ENCODE measurements at places on chromosomes 11 and 22.
A peak's percentile ranks its signal among the peaks of the same experiment; 100 is the strongest.

DNA sequence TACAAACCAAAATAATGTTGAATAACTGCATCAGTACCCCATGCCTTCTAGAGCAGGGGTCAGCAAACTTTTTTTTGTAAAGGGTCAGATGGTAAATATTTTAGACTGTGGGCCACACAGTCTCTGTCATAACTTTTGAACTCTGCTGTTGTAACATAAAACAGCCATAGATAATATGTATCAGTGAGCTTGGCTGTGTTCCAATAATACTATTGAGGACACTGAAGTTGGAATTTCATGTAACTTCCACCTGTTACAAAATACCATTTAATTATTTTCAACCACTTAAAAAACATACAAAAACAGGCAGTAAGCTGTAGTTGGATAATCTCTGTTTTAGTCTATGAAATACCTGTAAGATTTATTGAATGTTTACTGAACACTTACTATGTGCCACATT, 55.2 kb downstream of the PICALM start:
- DNase-seq: no peak

DNA sequence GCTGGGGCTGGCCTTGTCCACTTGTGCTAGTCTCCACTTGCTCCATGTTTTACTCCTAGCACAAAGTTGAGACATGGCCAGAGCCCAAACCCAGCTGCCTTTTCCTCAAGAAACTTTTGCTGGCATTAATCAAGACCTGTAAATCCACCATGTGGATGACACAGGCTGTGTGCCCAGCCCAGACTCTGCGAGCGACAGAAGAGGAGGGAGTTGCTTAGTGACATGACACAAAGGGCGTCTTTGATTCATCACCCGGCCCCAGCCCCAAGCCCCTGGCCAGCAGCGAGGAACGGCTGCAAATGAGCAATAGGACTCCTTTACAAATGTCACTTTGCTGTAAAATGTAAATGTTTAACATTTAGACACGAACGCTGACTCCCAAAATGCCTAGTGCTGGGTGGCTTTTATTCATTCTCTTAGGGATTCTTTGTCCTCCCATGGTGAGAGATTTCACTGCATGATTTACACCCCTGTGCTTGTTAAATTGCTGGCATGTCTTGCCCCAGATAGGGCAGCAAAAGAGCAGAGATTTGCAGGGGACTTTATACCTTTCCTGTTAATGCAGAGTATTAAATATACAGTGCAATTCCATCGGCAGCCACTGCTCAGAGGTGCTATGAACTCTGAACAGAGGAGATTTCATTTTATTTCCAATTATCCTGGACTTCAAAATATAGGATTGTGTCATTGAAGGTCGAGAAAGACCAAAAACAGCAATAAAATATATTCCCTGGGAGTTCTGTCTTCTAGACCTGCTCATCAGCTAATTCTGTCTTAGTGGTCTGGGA, 263.6 kb upstream of the NCAM1 start:
- DNase-seq: no peak

- no peak for DNase-seq
Measured at GRCh38 chr11:69539416-69540117, 58.1 kb downstream of the LINC01488 start.

- no peak for DNase-seq
Measured at GRCh38 chr22:50714150-50714549, 23.9 kb upstream of the ACR start.

DNA sequence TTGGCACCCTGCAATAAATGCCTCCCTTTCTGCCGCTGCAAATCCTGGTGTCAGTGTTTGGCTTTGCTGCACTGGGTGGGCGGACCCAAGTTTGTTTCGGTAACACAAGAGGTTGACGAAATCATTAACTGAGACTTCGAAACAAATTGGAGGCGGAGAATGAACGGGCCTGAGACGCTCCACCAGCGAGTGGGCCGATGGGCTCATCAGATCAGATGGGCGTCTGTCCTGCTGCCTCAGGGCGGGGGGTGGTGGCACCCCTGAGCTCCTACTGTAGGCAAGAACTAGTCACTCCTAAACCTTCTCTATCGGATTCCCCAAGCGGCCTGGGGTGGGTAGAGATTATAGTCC, 918 bp upstream of the CAPN5 start:
- no peak for DNase-seq

DNA sequence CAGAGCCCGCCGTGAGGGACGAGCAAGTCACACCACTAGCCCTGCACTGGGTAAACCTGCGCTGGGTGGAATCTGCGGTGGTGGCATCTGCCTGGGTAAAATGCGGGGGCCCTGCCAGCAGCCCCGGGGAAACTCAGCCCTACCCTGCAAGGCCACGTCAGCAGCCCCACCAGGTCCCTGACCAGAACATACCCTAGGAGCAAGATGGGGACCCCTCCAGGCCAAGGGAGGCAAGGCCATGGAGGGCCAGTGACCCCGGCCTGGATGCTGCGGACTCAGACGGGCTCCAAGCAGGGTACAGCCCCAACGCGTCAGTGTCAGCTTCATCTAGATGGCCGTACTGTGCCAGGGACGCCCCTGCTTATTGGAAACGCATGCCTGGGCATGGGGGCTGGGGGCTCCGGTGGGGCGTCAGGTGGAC, 26.3 kb downstream of the TOLLIP start:
- no peak for DNase-seq

DNA sequence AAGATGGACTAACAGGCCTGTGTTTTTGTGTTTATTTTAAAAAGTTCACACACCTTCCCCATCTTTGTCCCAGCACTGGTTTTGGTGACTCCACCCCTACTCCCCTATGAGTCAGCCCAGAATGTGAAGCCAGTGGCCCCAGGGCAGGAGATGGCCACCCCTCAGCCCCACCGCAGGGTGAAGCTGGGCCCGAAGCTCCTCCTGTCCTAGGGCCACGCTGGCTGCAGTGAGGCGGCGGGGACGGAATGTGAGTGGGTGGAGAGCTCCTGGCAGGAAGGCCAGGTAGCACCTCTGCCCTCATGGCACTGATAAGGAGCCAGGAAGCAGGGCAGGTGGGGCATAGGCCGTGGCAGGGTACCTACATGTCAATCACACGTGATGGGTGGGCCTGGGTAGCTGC, 39.9 kb downstream of the SGSM3 start:
- no peak for DNase-seq

GRCh38 chr11:68120273-68121066, 718 bp downstream of the CHKA start:
- DNase-seq: peak; percentile 57

GRCh38 chr11:74070723-74071492, 62.0 kb upstream of the UCP3 start:
- no peak for DNase-seq

DNA sequence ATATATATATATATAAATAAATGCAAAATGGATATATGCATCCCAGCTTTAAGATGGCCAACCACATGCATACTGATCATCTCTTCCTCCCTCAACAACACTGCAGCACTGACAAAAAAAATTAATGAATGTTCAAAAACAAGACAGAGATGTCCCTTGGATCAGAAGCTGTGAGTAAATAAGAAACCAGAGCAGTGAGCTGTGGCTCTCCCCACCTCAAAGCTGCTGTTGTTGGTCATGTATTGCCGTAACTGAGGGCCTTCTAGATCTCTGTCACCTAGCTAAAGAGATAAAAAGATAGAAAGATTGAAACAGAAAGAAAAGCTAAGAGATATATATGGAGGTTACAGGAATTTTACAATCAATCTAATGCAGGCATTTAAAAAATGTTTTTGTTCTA, 15.5 kb upstream of the TMEM135 start:
- DNase-seq: peak; percentile 42

DNA sequence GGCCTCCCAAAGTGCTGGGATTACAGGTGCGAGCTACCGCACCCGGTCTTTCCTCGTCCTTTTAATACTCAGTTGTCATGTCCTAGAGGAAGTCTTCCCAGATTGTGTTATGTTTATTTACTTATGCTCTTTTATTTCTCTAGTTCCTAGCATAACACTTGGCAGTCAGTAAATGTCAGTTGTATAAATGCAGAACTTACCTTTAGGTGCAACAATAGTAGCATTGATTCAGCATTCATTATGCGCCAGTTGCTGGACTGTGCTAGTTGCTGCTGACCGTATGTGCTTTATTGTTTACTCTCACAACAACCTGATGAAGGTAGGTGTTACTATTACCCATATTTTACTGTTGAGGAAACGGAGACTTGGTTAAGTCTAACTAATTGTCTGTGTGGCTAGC, 20.8 kb downstream of the QSER1 start:
- DNase-seq: no peak

DNA sequence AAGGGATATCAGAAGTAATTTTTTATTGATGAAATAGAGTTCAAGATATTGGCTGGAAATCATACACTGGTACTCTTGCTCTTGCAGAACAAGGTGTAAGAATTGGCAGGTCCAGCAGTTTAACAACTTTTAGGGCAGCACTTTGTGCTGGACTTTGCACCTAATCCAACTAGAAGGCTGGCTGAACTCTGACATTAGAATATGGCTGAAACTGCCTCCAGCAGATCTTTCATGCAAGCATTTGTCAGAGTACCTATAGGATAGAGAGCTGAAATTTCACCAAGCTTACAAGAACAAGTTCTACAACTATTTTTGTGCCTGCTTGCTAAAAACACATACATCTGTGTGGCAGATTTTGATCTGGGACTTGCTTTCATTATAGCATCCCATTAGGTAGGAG, 17.2 kb downstream of the HPS5 start:
- DNase-seq: no peak

DNA sequence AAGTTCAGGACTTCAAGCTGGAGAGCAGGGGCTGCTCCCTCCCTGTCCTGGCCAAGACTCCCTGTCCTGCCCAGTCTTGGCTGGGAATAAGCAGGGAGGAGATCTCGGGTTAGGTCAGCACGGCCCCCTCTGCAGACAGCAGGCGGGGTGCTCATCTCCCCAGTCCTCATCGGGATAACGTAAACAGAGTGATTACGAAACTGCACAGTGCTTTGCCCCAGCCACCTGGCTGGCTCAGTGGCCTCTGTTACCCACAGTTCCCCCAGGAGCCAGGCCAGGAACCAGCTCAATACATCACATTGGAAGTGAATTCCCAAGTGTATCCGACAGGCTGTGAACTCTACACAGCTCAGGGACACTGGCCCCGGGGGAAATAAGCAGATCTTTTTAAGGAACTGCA, 42.7 kb upstream of the KCNJ11 start:
- no peak for DNase-seq

DNA sequence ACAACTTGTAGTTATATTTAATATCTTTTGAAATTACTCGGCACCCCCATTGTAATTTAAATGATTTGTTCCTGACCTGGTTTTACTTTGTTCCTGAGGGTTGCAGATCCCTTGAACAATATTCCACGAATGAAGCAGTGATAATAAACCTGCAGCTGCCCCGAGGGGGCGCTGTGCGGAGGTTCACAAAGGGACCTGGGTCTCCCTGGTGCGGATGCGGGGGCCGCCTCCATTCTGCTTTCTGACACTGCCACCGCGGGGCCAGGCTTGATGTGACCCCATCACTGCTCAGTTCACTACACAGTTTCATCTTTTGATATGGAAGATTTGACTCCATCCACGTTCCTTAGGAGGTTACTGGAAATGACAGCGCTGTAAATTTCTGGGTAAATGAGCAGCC, 62.9 kb upstream of the PRODH start:
- DNase-seq: no peak

- peak; percentile 15 for DNase-seq
Measured at GRCh38 chr22:42773167-42773566, 52.5 kb upstream of the A4GALT start.

DNA sequence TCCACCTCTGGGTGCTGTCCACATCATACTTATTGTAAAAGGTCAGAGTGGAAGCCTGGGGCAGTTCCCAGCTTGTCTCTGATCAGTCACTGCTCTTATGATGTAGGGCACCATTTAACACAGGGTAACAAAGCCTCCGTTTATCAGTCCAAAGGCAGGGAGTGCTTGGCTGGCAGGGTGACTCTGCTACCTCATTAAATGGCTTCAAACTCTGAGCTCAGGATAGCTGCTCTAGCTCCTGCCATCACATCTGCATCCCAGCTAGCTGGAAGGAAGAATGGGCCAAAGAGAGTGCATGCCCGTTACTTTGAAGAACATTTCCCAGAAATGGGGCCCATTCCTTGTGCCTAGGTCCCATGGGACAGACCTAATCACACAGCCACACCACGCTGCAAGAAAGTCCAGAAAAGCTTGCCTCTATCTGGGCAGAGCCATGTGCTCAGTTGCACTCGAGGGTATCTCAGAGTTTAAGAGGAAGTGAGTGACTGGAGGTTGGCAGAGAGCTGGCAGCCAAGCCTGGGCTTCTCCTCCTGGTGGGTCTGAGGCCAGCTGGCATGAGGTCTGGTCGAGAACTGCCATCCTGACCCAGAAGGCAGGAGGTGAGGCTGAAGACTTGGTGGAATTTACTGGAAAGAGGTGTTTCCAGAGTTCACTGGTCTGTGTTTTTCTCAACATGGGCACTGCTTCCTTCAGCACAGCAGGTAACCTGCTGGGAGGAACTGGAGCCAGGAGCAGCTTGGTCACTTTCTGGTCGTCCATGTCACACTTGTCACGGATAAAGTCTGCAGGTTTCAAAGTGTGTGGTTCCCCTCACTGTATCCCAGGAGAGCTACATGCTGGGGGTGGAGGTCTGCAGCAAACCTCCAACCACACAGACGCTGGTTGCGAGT, 935.7 kb downstream of the BRD1 start:
- no peak for DNase-seq

DNA sequence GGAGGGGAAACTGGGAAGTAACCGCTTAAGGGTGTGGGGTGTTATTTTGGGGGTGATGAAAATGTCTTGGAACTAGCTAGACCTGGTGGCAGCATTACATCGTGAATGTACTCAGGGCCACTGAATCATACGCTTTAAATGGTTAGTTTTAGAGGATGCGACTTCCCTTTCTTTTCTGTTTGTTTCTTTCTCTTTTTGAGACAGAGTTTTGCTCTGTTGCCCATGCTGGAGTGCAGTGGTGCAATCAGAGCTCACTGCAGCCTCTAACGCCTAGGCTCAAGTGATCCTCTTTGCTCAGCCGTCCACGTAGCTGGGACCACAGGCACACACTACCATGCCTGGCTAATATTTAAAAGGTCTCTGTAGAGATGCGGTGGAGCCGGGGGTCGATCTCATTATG, 5.6 kb upstream of the MIAT start:
- no peak for DNase-seq

DNA sequence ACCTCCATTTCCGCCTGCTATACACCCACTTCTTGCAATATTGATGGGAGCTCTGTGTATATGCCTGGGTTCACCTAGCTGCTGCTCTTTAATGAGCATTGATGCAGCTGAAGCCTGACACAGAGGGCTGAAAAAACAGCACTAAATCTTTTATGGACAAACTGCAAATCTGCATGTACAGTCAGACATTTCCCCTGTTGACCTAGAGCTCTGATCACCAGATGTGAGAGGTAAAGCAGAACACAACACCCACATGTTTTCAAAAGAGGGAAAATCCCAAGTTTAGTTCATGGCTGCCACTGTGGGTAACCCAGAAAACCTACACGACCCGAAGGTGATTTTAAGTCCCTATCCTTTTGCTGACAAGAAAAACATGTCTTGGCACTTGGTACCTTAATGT, 303.0 kb upstream of the PITPNB start:
- DNase-seq: peak; percentile 14

DNA sequence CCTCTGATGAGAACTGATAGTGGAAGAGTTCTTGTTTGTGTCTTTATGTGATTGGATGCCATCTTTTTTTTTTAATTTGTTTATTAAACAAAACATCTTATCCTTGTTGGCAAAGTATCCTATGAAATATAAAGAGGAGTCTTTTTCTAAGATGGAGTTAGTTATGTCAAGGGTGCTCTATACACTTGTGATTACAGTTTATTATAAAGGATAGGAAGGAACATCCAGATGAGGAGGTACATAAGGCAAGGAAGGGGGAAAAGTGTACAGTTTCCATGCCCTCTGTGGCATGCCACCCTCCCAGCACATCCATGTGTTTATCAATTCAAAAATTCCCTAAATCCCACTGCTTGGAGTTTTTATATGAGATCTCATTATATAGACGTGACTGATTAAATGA, 7.4 kb upstream of the RBMXL2 start:
- DNase-seq: no peak
